ENCODE measurements at places on chromosomes 2 and 18. TPM values are rescaled to one million over a fixed set of nuclear protein-coding genes. Genes with fewer than 3 reads are reported as not detected.

The ASXL3 gene
- 0.34 TPM for total RNA-seq

The KYNU gene
- not detected for total RNA-seq

The NCKAP5 gene
- total RNA-seq = 0.12 TPM

The DES gene
- total RNA-seq = 165 TPM

The ARHGAP28 gene
- total RNA-seq = 24.1 TPM

The CFAP221 gene
- not detected for total RNA-seq

The POTEC gene
- total RNA-seq = not detected

The MBOAT2 gene
- total RNA-seq = 20.4 TPM

The SGPP2 gene
- total RNA-seq = not detected

The ACTG2 gene
- total RNA-seq = 5.0 TPM

The DSC2 gene
- total RNA-seq = 3.7 TPM

The AGXT gene
- total RNA-seq = not detected

The AFG3L2 gene
- 32.6 TPM for total RNA-seq

The C2orf92 gene
- total RNA-seq = not detected

The STARD6 gene
- total RNA-seq = not detected

The PSTPIP2 gene
- 1.5 TPM for total RNA-seq

The MC5R gene
- not detected for total RNA-seq

The TMEM247 gene
- not detected for total RNA-seq

The ANKRD23 gene
- 2.7 TPM for total RNA-seq

The STAT4 gene
- total RNA-seq = 0.47 TPM

The SPEG gene
- 22.5 TPM for total RNA-seq

The CLEC4F gene
- total RNA-seq = not detected

The HOXD12 gene
- not detected for total RNA-seq

The DNAJC5G gene
- total RNA-seq = not detected

The PTPRN gene
- 4.6 TPM for total RNA-seq

The RUFY4 gene
- not detected for total RNA-seq

The DLX1 gene
- not detected for total RNA-seq

The MC4R gene
- total RNA-seq = not detected

The ITGB6 gene
- 0.09 TPM for total RNA-seq

The MARCO gene
- total RNA-seq = not detected

The GCKR gene
- total RNA-seq = not detected

The RAB17 gene
- total RNA-seq = 1.6 TPM

The ABCG5 gene
- not detected for total RNA-seq

The CSRNP3 gene
- total RNA-seq = 1.2 TPM

The NAB1 gene
- 27.9 TPM for total RNA-seq

The NEU4 gene
- not detected for total RNA-seq

The CD8B2 gene
- total RNA-seq = not detected

All from pericardium fibroblast (primary cell).